Hindlimb muscle (tissue), 1 donor: ENCODE measurements at places on chromosomes 7 and 10.

DNA sequence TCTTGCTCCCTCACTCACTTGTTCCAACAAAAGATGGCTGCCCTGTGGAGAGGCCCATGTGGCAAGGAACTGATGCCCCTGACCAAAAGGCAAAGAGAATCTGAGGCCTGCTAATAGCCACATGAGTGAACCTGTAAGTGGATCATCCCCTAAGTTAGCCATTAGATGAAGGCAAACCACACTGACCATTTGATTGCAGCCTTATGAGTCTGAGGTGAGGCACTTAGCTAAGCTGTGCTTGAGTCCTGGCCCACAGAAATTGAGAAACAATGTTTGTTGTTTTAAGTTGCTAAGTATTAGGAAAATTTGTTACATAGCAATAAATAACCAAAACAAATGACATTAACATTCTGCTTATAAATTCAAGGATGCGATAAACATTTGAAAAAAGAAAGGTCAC, 100.1 kb upstream of the BET1 start:
- DNase-seq: no peak

DNA sequence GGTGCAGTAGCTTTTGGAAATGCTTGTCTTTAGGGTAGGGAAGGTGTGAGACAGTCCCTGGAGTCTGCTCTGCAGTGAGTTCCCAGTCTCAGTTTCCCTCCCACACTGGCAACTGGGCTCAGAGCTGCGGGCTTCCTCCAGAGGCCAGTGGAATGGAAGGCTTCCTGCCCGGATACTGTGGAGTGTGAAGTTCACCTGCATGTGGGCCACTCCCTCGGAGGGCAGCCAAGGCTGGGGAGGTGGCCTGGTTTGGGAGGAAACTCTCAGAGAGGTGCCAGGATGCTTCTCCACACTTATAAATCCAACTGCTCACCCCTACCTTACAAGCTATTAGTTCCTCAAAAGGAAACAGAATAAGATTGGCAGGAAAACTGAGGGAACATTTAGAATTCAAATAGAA, 18.1 kb upstream of the UBE2H start:
- DNase-seq: no peak

GRCh38 chr10:88788924-88789323, 13.6 kb upstream of the LIPM start:
- no peak for DNase-seq

DNA sequence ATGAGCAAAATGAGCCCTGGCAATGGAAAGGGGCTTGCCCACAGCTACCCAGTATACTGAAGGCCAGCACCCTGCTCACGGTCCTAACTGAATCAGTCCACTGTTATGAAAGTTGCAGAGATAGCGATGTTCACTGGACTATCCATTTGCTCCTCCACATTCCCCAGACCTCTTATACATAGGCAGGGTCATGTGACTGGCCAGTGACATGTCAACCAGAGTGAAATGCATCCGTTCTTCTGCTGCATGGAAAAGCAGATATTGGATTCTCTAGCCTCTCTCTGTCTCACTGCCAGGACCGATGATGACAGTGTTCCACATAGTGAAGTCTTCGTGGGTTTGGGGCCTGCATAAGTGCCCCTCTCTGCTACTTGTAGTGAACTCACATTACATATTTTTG, 503.4 kb downstream of the RPS24 start:
- no peak for DNase-seq

GRCh38 chr7:100394077-100394476, 20.8 kb downstream of the PILRA start:
- DNase-seq: no peak

GRCh38 chr10:133281628-133282372, 5.1 kb upstream of the ADAM8 start:
- DNase-seq: no peak

- no peak for DNase-seq
Observed at GRCh38 chr7:141301544-141301943, 227.7 kb downstream of the TMEM178B start.

GRCh38 chr7:22806752-22807151, 15.9 kb downstream of the TOMM7 start:
- DNase-seq: no peak

DNA sequence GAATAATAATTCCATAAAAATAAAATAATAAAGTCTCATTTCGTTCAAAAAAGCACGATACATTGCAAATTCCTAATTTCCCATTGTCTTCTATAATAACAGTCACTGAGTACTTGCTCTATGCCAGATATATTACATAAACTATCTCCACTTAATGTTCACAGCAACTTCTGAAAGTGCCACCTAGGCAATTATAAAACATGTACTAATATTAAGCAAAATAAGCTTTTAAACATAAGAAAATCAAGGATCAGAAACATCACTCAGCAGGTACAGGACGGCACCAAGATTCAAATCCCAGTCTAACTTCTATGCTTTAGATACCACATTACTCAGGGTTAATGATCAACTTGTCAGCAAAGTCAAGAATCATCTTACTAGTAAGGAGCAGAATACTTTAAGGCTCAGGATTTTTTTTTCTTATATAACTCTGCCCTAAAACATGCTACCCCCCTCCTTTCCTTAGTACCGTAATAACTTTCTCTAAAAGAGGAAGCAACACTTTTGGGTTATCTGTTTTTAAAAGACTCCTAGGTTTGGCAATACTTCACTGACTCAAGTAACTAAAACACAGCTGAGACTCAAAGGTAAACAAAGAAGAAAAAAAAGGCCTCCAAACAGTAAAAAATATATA, 51.3 kb downstream of the USP6NL start:
- DNase-seq: no peak

GRCh38 chr7:131826960-131827359, 270.5 kb upstream of the PODXL start:
- DNase-seq: no peak

- DNase-seq: no peak
Observed at GRCh38 chr7:101586906-101587677, 42.0 kb downstream of the MYL10 start.

- DNase-seq: no peak
Observed at GRCh38 chr7:9958486-9958885, 1015.2 kb upstream of the PHF14 start.

GRCh38 chr7:94423863-94424735, 29.4 kb downstream of the COL1A2 start:
- DNase-seq: no peak

- DNase-seq: no peak
Observed at GRCh38 chr10:71512312-71512711, 115.6 kb downstream of the CDH23 start.

DNA sequence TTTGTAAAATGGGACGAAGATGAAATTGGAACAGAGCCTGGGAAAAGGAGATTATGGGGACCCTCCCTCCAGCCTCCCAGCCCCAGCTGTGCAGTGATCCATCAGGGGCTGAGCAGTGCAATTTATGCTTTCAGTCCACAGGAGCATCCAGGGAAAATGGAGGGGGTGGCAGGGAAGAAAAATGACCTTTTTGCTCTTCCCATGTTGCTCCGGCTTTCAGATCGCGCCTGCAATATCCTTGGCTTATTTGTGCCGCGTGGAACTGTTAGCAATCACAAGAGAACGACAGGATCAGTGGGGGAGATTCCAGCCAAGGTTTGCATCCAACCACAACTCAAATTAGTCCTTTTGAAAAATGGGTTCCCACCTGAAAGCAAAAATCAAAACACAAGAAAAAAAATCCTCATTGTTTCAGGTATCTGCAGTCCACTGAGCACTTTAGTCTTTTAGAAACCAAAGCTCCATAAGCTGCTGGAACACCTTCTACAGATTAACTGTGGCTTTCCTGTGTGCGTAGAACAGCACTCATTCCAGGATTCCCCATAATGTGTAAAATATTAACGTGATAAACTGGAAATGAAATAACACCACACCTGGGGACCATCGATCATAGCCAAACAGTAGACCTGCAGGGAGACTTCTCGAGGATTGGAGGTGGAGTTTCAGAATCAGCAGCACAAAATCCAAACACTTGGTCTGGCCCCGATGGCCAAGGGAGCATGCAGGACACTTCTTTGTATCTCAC, 30.7 kb upstream of the SFMBT2 start:
- DNase-seq: no peak

GRCh38 chr7:41816111-41816510, 113.2 kb upstream of the INHBA start:
- DNase-seq: no peak

- DNase-seq: no peak
Observed at GRCh38 chr7:70383066-70383782, 748.7 kb upstream of the GALNT17 start.

- no peak for DNase-seq
Observed at GRCh38 chr10:3067118-3067858, at the start of gene PFKP. Gene PFKP, plus strand, starts transcription at chr10:3067548. Its CDS starts 48 bp downstream, at chr10:3067596.

- DNase-seq: no peak
Observed at GRCh38 chr7:3175285-3175902, 125.7 kb upstream of the SDK1 start.

- no peak for DNase-seq
Observed at GRCh38 chr10:125169915-125170314, 9.6 kb upstream of the CTBP2 start.

- DNase-seq: no peak
Observed at GRCh38 chr7:158252837-158253669, 334.6 kb downstream of the PTPRN2 start.

DNA sequence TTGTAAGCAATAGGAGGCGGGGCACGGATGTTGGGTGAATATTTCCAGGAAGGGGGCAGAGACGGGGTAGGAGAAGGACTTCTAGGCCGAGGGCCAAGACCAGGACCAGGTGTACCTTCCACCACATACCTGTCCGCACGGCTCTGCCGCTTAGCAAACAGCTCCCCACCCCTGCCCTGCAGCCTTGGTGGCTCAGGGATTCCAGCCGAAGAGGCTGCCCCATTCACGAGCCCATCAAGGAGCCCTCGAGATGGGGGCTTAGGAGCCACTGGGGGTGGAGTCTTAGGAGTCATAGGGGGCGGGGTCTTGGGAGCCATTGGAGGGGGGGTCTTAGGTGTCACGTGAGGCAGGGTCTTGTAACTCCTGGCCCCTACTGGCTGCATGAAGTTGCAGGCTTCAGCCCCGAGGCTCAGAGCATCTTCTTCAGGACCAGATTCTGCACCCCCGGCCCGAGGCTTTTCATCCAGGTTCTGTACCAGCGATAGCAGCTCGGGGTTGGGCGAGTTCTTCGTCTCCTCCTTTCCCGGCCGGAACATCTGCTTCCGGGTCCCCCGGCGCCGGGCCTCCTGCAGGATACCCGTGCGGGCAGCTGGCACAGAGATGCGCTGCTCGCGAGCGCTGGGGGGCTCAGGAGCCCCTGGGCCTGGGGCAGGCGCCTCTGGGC, 6.1 kb upstream of the MYOZ1 start:
- DNase-seq: peak; percentile 57

GRCh38 chr7:11751807-11752389, 80.1 kb downstream of the THSD7A start:
- DNase-seq: no peak

GRCh38 chr7:148515237-148515636, 75.3 kb upstream of the C7orf33 start:
- DNase-seq: no peak

DNA sequence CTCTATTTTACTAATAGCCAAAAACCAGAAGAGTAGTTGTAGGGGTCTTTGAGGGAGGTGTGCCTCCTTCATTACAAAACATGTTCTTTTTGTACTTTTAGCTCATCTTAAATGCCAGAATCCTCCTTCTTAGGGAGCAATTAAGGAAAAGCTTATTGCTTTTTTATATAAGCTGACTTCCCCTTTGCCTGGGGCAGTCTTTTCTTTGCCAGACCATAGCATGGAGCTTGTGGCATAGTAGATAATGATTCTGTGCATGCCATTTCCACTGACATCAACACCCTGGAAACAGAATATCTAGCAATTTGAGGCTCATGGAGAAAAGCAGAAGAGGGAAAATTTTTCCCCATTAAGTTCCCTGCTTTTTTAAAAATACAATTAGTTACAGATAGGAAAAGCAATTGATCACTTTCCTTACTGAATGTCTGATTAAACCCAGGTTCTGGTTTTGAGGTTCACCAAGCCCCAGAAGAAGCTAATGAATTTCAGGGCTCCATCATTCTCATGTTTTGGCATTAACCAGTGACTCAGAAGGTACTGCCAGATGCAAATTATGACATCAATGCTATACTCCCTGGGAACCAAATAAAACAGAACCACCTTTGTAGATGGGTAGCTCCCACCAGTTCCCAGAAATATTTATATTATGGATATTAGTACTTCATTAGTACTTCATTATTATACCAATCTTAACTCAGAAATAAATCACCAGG, 410.6 kb downstream of the KCNMA1 start:
- no peak for DNase-seq

GRCh38 chr10:127896590-127896989, 3.8 kb upstream of the CLRN3 start:
- DNase-seq: no peak

GRCh38 chr7:104862719-104863118, 151.3 kb upstream of the KMT2E start:
- DNase-seq: no peak

- DNase-seq: no peak
Observed at GRCh38 chr10:26468700-26469099, 30.6 kb downstream of the APBB1IP start.
